DMS 273 treated with DMSO at 0.1 percent for 48 hours (cell line): ENCODE measurements at places on chromosomes 4 and X.
A peak's percentile ranks its signal among the peaks of the same experiment; 100 is the strongest.

- no peak for DNase-seq
These were observed 1.0 kb upstream of the DCK start for GRCh38 chr4:70992391-70992881.

DNA sequence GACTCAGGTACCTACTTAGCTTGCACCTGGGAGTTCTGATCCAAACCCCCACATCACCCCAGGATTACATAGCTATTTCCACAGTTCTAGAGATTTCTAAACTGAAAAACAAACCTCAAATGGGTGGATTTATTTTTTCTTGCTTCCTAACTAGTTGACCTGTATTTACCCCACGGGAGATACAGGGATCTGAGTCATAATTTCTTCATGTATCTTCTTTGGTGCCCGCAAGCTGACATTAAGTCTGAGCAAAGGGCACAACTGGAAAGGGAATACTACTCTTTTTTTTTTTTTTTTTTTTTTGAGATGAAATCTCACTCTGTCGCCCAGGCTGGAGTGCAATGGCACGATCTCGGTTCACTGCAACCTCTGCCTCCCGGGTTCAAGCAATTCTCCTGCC lies 10.0 kb upstream of the ELOVL6 start:
- DNase-seq, result no peak

DNA sequence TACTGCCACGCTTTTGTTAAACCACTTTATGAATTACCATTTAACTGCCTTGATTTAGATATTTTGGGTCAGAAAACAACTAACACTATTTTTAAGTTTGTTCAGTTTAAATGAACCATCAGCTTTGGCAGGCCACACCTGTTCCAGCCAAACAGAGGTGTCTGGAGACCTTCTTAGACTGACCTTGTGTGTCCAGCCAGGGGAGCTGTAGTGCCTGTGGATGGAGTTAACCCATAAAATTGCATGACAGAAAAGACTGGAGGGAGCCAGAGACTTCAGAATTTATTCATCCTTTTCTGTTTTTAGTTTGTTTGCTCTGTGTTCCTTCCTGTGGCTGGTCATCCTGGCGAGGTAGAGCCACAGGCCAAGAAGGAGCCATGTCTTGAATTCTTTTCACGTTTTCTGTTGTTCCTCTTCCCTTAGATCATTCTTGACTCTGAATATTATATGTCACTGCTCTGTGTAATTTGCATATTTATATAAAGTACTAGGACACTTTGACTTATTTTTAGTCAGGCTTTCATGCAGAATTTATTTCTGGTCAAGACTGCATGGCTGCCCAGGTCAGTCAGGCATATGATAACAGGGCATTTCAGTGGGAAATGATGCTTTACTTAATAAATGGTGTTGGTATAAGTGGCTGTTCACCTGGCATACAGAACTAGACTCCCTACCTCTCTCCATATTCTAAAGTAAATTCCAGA lies 26.7 kb downstream of the HERC3 start:
- no peak for DNase-seq

DNA sequence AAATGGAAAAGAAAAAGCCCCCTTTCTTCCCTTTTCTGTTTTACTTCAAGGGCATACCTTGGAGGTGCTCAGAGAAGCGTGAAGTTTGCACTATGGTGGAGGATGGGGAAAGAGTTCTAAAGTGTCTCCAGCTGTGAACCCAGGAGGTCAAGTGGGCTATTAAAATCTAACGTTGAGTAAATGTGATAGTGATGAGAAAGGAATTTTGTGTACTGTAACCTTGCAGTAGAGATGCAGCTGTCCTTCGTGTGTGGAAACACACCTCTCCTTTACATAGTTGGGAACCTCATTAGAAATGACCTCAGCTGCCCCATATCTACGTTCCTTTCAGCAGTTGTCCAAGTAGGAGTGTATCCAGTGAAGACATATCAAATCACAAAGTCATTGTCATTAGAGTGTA lies 26.5 kb downstream of the ADH5 start:
- no peak for DNase-seq

DNA sequence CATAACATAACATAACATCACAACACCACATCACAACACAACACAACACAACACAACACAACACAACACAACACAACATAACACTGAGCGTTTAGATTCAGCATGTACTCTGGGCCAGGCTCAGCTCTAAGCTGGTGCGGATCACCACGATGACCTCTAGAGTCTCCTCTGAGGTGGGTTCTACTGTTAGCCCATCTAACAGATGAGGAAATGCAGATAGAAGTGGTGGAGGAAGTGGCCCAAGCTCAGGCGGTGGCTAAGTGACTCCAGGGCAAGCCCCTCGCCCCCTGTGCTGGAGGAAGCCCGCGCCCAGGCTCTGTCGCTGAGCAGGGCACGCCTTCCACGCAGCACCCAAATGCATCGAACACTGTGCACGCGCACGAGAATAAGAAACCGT lies 45.3 kb upstream of the CDKN2AIP start:
- no peak for DNase-seq

GRCh38 chrX:2342874-2343273 lies 157.9 kb downstream of the DHRSX start:
- DNase-seq, result no peak

DNA sequence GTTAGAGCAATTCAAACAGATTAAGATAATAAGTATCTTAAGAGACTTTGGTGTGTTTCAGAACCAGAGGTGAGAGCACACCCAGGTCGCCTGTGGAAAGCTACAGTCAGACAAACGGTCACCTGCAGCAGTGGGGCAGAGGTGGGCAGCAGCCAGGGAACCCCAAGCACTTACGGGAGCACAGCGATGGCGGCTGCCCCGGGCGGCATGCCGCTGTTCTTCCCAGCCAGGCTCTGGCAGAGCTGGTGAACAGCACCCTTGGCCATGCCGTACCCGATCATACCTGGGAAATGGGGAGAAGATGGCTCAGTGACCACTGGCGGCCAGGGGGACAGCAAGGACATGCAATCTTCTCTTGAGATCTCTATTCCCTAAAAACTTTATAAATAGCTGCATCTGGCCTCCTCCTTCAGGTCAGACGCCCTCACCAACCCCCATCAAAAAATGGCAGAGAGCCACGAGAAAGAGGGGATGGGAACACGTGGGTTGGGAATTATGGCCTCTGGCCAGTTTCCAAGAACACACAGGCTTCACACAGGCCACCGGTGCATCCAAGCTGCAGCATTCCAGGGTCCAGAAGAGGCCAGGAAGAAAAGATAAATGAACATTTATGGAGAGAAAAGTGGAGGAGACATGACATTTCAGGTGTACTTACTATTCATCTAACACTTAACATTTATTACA lies 19.7 kb downstream of the QDPR start:
- no peak for DNase-seq

- no peak for DNase-seq
These were observed 195.6 kb downstream of the RAPGEF2 start for GRCh38 chr4:159298502-159298901.

DNA sequence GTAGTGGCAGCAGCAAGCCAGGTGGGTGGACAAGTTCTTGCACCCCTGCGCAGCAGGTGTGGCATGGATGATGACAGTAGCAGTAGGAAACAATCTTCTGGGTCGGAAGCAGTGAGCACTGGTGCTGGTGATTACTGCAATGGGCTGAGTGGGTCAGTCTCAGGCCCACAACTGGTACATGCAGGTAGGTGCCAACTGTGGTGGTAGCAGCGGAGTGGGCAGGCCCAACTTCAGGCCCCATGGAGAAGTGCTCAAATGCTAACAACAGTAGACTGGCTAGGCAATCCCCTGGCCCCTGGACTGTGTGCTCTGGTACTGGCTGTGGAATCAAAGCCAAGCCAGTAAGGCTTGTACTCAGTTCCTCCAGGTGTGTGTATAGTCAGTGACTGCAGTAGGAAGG lies 413.7 kb downstream of the PDGFC start:
- no peak for DNase-seq

DNA sequence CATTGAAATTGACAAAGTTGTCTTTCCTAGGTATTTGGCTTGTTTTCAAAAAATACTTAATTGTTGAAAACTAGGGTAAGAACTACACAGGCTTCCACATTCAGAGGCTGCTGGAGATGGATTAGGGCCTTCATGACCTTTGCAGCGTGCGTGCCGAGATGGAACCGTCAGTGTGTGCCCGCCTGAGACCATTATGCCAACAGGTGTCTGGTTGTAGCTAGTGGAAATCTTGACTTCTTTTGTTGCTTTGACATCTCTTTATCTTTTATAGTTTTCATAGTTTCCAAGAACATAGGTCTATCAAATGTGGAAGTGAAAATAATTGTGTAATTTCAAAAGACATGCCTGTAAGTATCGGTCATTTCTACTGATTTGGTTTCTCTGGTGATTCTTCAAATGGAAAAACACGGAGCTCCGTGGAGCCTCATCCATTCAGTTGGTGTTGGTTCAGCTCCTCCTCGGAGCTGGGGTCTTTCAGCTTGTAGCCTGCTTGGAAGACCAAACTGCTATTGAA lies 38.9 kb upstream of the CLCN4 start:
- no peak for DNase-seq

DNA sequence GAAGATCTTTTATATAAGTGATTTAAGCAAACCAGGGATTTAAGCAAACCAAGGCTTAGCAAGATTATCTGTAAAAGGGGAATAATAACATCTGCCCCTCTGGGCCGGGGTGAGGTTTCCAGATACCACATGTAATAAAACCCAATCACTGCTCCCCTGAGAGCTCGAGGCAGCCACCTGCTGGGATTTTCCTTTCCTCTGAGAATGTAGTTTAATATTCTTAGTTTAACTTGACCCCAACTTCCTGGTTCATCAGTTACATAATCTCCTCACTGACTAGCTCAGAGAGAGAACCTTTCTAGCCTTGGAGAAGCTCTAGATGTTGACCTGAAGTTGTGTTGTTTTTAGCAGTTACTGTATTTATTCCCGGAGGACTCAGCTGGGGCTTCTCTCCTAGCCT lies 322.4 kb downstream of the ARHGAP10 start:
- peak; percentile 44 for DNase-seq

DNA sequence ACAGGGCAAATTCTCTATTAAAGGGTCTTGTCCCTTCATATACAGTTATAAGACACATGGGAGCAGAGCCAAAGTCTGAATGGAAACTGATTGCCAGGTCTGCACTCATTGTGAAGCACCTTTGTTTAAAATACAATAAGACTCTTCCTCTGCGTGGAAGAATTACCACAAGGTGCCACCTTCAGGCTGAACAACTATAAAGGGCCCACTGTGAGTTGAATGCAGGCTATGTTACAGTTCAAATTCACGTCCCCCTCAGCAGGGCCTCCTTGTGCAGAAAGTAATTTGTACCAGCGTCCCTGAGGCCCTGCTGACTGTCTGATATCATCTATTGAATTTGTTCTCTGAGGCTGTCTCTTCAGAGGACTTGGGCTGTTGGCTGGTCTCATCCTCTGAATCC lies 225.8 kb upstream of the TEX13C start:
- no peak for DNase-seq

- no peak for DNase-seq
These were observed 333.4 kb downstream of the NR3C2 start for GRCh38 chr4:148108766-148109165.

DNA sequence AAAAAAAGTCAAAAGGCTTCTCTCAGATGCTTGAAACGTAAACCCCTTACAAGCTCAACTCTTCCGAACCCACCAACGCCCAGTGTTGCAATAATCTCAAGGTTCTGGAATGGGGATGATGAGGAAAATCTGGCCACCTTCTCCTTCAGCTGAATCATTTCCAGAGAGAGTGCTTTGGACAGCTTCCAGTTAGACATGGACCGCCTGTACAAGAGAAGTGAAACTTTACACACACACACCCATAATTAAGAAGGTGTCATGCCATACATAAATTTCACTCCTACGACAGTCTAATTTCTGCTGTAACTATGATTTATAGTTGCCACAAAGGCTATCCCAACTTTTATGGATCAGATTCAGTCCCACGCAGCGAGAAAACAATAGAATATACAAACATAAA lies 72.3 kb downstream of the PRKG2 start:
- no peak for DNase-seq

DNA sequence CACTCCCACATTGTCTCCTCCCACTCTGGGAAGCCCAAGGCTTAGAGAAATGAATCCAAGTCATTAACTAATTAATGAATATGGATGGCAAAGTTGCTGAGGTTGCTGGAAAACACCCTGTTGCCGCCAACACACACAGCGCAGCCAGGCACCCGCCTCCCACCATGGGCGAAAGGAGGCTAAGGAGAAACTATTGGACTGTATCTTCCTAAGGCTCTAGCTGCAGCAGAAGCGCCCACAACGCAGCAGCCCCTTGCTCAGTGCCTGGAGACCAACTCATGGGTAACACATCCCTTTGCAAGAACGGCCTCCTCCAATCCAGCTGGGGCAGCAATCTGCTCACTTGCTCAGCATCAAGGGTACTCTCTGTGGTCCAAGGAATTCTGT lies 34.2 kb downstream of the TSC22D3 start:
- no peak for DNase-seq

- no peak for DNase-seq
These were observed 57.0 kb downstream of the DHX15 start for GRCh38 chr4:24527371-24527770.

DNA sequence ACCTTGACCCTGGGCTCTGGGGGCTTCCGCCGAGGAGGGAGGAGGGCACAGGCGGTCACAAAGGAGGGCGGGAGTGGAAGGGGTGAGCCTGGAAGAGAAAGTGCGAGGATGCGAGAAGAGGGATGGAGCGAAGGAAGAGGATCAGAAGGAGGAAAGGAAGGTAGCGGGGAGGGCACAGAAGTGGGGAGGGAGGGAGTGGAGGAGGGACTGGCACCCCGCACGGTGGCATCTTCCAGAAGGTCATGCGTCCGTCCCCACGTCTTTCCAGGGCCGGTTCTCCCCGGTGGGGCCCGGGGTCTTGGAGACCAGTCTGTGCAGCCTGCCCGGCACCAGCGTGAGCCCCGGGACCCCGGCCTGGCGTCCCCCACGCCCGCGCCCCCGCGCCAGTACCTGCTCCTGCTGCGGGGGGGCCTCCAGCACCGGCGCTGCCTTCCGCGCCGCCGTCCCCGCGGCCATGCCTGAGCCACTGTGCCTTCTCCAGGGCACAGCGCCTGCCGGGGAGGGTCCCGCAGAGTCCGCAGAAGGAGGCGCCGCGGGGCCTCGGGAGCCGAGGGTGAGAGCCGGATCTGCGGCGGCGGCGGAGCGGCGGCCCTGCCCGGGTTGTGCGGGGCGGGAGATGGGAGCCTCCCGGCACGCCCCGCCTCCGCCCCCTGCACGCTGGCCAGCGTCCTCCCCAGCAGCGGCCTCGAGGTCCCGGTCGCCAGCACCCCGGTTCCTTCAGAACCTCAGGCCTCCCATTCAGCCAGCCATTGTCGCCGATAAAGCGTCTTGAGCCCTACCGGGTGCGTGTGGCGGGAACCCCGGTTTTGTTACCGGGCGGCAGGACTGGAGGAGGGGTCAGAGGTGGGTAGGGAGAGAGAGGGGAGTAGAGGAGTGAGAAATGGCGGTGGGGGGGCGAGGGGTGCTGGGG lies at the start of gene RNF175:
Gene RNF175, minus strand, starts transcription at position 618 of the 910 bp plus-strand sequence. Its CDS starts 162 bp downstream, at position 456.
- no peak for DNase-seq

DNA sequence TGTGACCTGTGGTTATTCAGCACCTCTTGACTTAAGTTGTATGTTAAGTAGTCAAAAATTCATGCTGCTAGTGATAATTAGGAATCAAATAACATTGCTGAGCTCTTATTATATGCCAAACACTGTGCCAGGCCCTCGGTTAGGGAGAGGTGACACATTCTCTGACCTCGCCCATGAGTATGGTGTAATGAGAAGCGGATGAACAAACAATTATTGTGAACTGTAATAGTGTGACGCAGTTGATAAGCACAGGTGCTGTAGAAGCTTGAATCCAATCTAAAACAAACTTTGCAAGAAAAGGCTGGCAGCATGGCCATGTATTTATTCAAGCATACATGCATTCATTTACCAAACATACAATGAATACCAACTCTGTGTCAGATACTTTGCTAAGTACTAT lies 303.5 kb upstream of the HS3ST1 start:
- no peak for DNase-seq

GRCh38 chrX:57595381-57595811 lies 3.6 kb downstream of the ZXDB start:
- no peak for DNase-seq

GRCh38 chr4:41448934-41449333 lies 89.0 kb upstream of the LIMCH1 start:
- DNase-seq, result no peak
